ENCODE measurements at places on chromosomes 1 and 21.

- DNase-seq: no peak
These were observed 157.6 kb upstream of the SOD1 start for GRCh38 chr21:31501926-31502325.

DNA sequence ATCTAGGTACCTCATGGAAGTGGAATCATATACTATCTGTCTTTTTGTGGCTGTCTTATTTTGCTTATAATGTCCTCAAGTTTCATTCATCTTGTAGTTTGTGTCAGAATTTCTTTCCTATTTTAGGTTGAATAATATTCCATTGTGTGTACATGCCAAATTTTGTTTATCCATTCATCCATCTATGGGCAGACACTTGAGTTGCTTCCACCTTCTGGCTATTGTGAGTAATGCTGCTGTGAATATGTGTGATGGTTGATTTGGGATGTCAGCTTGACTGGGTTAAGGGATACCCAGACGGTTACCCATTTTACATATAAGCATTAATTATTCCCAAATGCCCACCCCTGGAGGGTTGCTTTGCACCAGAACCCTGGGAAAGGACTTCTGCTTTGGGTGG, 477.5 kb downstream of the PTPRU start:
- DNase-seq: no peak

DNA sequence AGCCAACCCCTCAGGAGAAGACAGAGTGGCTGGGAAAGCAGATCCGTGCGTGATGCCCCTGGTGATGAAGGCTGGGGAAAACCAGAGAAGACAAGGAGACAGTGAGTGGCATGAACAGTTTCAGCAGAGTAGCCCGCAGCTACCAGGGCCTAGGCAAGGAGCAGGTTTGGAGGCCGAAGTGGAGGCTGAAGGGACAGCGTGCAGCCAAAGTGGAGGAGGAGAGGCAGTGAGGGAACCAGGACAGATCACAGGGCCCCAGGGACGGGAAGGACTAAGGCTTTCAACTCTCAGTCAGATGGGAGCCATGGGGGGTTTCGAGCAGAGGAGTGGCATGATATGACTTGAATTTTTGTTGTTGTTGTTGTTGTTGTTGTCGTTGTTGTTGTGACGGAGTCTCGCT, 59.9 kb upstream of the SELENON start:
- no peak for DNase-seq

GRCh38 chr1:6967431-6968111, 182.3 kb downstream of the CAMTA1 start:
- no peak for DNase-seq

- DNase-seq: peak; percentile 17
These were observed 71.0 kb downstream of the NFASC start for GRCh38 chr1:204941421-204942338.

- DNase-seq: no peak
These were observed 578.3 kb upstream of the NR5A2 start for GRCh38 chr1:199449221-199449620.

GRCh38 chr1:77889671-77890070, 1.2 kb downstream of the NEXN start:
- no peak for DNase-seq

DNA sequence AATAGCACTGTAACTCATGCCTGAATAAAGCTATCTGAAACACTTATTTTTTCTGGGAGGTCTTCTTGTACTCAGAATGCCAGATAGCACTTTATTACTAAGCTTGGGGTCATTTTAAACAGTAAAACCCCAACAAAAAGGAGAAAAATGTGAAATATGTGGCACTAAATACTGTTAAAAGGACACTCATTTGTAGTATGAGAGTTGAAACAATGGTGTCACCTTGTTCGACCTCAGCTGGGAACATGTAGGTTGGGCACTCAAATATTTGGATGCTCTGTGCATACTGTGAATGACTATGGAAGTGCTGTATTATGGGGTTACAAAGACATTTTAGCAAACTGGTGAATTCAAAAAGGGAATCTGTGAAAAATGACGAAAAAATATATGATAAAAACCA, 53.9 kb downstream of the SELENOF start:
- DNase-seq: no peak

GRCh38 chr1:165507570-165507969, 36.2 kb upstream of the LRRC52 start:
- DNase-seq: no peak

DNA sequence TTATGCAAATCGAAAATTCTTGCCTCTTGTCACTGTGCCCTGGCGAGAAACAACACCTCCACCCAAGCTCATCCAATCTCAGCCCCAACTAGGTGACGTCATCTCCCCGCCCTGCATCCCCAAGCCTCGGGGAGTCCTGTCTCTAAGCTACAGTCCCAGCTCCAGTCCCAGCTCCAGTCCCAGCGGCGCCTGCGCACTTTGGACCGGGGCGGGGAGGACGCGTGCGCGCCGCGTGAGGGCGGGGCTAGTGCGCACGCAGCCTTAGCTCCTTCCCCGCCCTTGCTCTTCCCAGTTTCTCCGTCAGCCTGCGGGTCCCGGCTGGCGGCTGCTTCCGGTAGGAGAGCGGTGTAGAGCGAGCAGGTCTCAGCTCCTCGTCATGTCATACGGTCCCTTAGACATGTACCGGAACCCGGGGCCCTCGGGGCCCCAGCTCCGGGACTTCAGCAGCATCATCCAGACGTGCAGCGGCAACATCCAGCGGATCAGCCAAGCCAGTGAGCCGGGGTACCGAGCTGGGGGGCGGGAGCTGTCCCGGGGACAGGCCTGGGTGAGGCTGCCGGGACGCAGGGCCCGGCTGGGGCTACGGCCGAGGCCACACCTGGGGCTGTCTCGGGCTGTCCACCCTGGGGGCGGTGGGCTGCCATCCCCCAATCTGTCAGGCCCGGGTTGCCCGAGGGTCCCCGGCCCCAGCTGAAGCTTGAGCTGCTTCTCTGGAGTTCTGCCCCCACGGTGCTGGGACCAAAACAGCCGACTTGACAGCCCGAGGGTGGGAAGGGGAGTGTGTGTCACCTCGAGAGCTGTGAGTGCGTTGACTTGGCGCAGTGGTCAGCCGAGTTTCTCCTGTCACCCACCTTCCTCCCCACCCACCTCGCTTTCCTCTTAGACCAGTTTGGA, at the start of gene STX12:
Gene STX12 (plus strand): TSS at position 288 of the 894 bp plus-strand sequence. CDS start 89 bp downstream, at position 377.
- DNase-seq: peak; percentile 76

DNA sequence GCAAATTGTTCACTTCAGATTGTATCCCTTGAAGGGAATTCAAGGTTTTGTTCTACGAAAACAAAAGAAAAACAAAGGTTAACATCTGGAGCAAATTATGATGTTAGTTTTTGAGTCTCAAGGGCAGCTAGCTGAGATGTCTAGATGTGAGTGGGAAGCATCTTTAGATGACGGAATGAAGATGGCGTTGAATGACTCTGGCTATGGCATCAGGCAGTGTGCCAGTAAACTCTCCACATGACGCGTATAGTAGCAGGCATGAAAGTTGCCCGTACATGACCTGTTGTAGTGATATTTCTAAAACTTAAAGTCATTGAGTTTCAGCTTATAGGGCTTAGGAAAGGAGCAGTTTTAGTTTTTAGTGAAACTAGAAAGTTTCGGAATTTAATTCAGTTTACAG, 12.3 kb upstream of the SDC3 start:
- no peak for DNase-seq

GRCh38 chr21:38986806-38987632, 181.3 kb downstream of the ETS2 start:
- DNase-seq: no peak

GRCh38 chr1:177862916-177863315, 106.9 kb downstream of the SEC16B start:
- DNase-seq: no peak

GRCh38 chr21:44722731-44723130, 11.4 kb upstream of the TSPEAR start:
- peak; percentile 16 for DNase-seq

GRCh38 chr1:212284332-212284743, 872 bp upstream of the PPP2R5A start:
- DNase-seq: no peak

DNA sequence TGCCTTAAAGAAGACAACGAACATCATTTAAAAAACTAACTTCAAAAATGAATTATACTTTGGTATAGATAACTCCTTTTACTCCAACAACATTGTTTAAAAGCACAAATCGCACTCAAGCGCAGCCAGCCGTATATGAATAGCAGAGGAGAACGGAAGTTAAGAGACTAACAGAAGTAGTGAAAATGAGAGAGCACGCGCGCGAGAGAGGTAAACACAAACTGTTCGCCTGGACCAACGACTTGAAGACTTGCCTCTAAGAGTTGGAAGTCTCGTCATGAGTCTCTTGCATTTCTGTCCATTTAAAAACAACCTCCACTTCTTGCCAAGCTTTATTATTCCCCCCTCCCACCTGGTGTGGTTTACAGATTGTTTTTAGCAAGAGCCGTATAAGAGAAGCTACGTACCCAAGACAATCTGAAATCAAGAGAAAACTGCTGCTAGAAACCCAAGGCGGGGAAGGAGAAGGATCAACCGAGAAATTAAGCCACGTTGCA, 479 bp downstream of the SELENOF start:
- no peak for DNase-seq

- no peak for DNase-seq
These were observed 4.8 kb downstream of the GBP7 start for GRCh38 chr1:89171067-89171438.

GRCh38 chr1:204688776-204689175, 3.2 kb upstream of the LRRN2 start:
- no peak for DNase-seq

- no peak for DNase-seq
These were observed 484.4 kb downstream of the PLA2G4A start for GRCh38 chr1:187313115-187313514.

DNA sequence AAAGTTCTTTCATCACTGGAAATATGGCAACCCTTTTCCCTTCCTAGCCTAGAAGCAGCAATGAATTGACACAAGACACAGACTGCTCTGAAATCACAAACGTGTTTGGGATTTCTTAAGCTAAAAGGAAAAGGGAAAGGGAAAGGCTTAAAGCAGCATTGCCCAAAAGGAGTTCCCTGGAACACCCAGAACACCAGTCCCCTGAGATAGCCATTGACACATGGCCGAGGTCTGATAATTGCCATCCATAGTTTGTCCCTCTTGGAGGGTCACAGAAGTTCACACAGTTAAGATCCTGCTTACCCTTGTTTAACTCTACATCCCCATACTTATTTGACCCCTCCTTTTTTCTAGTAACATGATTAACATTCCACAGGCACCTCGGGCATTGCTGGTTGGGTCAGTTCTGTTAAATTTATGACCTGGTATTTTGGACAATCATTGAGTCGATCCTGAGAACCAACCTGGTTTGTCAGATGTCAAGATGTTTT, 72.9 kb downstream of the ZNF281 start:
- DNase-seq: no peak

- DNase-seq: no peak
These were observed 344.0 kb upstream of the USP24 start for GRCh38 chr1:55559161-55559611.

DNA sequence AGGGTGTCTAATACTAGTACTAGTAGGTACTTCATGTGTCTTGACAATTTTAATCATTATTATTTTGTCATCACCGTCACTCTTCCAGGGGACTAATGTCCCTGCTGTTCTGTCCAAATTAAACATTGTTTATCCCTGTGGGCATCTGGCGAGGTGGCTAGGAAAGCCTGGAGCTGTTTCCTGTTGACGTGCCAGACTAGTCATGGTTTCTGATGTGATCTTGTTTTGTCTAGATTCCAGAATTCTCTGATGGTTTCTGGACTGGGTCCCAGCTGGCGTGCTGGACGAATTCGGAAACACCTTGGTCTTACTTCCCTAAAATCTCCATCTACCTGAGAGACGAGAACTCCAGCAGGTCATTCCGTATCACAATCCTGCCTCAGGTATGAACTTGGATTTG, 66.1 kb upstream of the FAM3B start:
- no peak for DNase-seq

- DNase-seq: no peak
These were observed 2.1 kb downstream of the CLCC1 start for GRCh38 chr1:108961198-108961597.

DNA sequence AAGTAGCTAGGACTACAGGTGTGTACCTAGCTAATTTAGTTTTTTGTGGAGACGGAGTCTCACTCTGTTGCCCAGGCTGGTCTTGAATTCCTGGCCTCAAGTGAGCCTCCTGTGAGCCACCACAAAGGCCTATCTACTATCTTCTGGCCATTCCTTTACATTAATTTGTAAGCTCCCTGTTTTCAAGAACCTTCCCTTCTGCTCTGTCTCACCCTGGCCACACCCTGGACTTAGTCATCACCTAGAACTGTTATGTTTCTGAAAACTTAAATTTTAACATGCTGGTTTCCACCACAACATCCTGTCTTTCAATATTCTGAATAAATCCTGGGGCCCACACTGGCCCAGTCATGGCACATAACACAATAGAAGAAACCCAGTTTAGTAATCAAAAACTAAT, 4.9 kb upstream of the B4GALT3 start:
- no peak for DNase-seq

DNA sequence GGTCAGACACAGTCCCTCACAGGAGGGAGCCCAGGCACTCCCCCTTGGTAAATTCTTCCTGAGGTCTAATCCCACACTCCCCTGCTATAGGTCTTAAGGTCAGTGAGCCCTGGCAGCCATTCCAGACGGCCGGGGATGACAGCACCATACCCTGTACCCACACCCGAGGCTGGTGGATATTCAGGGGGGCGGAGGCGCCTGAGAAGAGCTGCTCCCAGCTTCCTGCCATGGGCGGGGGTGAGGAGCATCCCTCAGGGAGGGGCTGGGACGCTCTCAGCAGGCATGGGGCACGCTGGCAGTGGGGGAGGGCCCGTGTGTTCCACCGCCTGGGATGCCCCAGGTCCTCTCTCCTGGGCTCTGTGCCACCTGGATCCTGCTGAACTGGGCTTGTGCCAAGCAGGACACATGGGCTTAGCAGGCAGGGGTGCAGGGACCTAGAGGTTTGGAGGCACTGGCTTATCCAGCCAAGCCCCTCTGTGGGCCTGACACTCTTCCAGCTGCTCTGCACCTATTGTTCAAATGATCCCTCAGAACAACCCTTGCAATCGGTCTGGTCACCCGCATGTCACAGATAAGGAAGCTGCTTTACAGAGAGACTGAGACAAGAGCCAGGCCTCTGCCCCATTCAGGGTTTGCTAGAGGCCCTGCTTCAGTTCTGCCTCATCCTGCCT, 5.7 kb upstream of the ADGRB2 start:
- DNase-seq: no peak

- no peak for DNase-seq
These were observed 28.0 kb downstream of the COL6A2 start for GRCh38 chr21:46125846-46126301.

DNA sequence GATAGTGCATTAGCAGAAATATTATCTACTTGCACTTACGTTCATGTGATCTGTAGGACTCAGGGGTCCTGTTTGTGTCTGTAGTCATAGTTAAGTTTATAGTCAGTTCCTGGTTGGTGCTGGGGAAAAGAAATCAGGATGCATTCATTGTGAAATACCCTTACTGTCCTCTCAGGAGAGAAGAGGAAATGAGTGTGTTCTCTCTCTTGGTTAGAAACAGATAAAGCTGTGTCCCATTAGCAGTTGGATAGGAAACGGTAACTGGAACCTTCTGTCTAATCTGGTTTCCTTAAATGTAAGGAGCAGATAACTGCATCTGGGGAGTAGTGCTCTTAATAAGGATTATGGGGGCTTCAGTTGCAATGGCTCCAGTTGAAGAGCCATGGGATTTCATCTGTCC, 8.9 kb downstream of the SDCCAG8 start:
- DNase-seq: peak; percentile 31
